Activated T-helper 2 cell treated with anti-CD3 and anti-CD28 coated beads, Interferon-gamma antibody, Interleukin-2, Interleukin-4, amounts not matched to agents 10 μg/mL and 5 μg/mL and 100 μg/mL, durations not matched to agents 14 hours and 24 hours and 36 hours (primary cell): ENCODE measurements at places on chromosomes 6 and 20.

GRCh38 chr6:39841923-39842322 lies 49.7 kb downstream of the DAAM2 start:
- no peak overlapping the region for H3K4me3 ChIP-seq
- H3K36me3 ChIP-seq = no peaks in the 10 kb centered on the region
- H3K27ac ChIP-seq = no peak overlapping the region
- H3K4me1 ChIP-seq = peaks cover 2% of the 10 kb centered on the region
- H3K27me3 ChIP-seq = peaks cover 6% of the 10 kb centered on the region

DNA sequence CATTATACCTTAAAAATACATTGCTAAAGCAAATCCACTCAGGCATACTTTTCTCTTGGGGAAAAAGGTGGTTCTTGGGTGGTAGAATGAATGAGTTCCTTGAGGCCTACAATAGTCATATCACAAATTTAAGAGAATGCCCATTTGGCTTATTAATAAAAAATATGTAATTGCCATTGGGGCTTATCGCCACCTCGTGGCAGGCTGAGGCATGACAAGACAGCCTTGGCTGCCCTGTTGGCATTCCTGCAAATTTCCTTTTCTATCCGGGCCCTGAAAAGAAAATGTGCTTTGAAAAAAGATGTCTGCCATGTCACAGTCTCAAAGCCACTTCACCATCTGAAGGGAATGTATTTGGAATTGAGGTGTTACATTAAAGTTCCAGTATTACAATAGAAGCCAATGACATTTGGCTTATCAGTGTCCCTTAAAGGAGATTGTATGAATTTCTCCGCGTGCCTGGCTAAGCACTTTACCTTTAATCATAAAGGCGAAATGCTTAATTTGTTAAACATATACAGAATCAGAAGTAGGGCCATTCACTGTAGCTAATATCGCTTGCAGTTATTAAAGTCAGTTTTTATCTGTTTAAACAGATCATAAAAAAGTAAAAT lies 188.3 kb upstream of the ZFP64 start:
- no peak overlapping the region for H3K27ac ChIP-seq
- H3K27me3 ChIP-seq = no peaks in the 10 kb centered on the region
- H3K36me3 ChIP-seq = no peaks in the 10 kb centered on the region

GRCh38 chr20:41361757-41362747 lies 4.6 kb downstream of the EMILIN3 start:
- no peak overlapping the region for H3K4me3 ChIP-seq
- DNase-seq = no peak
- no peak overlapping the region for H3K27ac ChIP-seq
- no peaks in the 10 kb centered on the region for H3K4me1 ChIP-seq

DNA sequence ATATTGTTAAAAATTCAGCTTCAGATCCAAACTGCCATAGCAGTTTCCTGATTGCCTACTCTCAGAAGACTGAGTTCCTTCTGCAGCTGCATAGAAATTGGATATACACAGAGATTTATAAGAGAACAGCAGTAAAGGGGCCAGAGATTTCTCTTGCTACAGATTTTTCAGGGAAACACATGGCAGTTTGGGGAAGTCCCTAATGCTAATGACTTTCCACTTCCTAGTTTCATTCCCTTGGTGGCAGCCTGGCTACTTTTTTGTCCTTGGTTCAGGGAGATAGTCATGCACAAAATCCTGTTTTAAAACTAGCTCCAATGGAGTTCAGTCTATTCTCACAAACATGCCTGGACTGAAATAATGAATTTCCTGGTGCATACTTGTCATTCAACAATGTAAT lies 125.3 kb upstream of the PLCB4 start:
- H3K4me1 ChIP-seq = no peaks in the 10 kb centered on the region
- H3K4me3 ChIP-seq = no peak overlapping the region
- H3K36me3 ChIP-seq = no peaks in the 10 kb centered on the region
- DNase-seq = no peak
- H3K27ac ChIP-seq = no peak overlapping the region

- no peak for DNase-seq
- H3K27ac ChIP-seq = no peak overlapping the region
- H3K4me3 ChIP-seq = no peak overlapping the region
Observed at GRCh38 chr20:61690993-61691838, 374.5 kb downstream of the TAF4 start.

- no peak overlapping the region for H3K27ac ChIP-seq
- peaks cover 57% of the 10 kb centered on the region for H3K4me1 ChIP-seq
- peaks cover 25% of the 10 kb centered on the region for H3K36me3 ChIP-seq
Observed at GRCh38 chr20:33839591-33839990, 28.4 kb downstream of the CHMP4B start.

- H3K4me1 ChIP-seq = no peaks in the 10 kb centered on the region
Observed at GRCh38 chr20:39130627-39131026, 168.5 kb downstream of the DHX35 start.

DNA sequence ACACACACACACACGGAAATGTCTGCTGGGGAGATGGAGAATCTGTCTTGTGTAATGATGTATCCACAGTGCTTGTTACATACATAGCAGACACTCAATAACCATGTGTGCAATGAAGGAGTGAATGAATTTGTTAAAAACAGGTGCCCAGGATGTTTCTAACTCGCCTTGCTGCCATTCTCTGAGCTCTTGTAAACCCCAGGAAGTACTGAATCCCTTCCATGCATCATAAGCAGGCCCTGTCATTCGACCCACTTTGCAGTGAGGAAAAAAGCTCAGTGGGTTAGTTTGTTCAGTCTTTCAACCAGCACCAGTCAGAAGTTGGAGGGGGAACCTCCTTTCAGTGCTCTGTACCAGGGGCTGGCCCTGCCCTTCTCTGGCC lies 1.4 kb upstream of the KCNK5 start:
- H3K4me1 ChIP-seq = peaks cover 20% of the 10 kb centered on the region
- peaks cover 4% of the 10 kb centered on the region for H3K27me3 ChIP-seq
- H3K27ac ChIP-seq = no peak overlapping the region

GRCh38 chr20:32513031-32513866 lies 71.9 kb downstream of the NOL4L start:
- peaks cover 25% of the 10 kb centered on the region for H3K36me3 ChIP-seq
- H3K4me1 ChIP-seq = peaks cover 35% of the 10 kb centered on the region
- H3K27me3 ChIP-seq = no peaks in the 10 kb centered on the region
- peak overlapping the region; percentile 1 for H3K27ac ChIP-seq
- H3K4me3 ChIP-seq = no peak overlapping the region

DNA sequence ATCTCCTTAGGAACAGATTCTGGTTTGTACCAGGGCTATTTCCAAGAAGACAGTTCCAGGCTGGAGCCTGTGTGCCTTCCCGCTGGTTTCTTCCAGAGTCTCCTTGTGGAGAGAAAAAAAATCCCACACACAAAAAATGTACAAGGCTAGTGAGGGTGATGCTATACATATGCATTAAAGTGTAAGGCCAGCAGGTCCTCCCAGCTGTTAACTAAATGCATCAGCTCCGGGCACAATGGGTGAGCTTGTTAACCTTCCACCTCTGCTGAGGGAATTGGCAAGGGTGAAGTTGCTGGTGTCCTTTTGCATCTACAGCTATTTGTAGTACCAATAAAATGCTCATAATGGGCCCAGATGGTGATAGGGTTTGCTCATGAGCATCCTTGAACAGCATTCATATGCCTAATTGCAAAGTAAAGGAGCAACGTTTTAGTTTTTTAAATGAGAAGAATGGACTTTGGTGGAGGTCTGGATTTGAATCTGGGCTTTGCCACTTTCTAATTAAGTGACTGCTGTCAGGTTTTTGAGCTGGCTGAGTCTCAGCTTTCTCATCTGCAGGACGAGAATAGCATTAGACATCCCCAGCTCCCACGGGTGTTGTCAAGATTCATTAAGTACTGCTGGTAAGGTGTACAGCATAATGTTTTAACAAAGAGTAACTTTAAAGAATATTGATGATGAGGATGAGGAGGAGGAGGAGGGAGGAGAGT lies 361.8 kb downstream of the QKI start:
- no peak for DNase-seq
- H3K36me3 ChIP-seq = no peaks in the 10 kb centered on the region
- no peak overlapping the region for H3K4me3 ChIP-seq
- H3K4me1 ChIP-seq = no peaks in the 10 kb centered on the region
- no peaks in the 10 kb centered on the region for H3K27me3 ChIP-seq

DNA sequence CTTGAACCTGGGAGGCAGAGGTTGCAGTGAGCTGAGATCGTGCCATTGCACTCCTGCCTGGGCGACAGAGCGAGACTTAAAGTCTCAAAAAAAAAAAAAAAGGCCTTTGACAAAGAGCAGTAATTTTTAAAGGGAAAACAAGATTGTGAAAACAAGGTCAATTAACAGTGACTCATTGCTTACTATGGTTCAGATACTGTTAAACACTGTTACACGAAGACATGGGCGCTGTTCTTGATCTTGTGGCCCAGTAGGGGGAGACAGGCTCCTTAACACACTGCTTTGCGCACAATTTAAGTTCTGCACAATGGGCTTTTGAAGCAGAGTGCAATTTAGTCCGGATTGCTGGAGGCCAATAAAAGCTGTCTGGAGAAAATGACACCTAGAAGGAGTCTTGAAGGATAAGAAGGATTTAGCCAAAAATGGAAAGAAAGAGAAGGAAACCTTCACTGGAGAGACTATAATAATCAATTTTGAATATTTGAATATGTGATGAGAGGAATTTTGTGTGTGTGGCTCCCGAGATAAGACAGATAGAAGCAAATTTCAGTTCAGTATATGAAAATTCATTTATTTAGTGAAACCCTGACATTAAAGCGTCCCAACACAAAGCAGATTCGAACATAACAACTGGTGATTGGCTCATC lies 6.0 kb upstream of the LATS1 start:
- no peak overlapping the region for H3K4me3 ChIP-seq
- DNase-seq = peak; percentile 43
- H3K27me3 ChIP-seq = no peaks in the 10 kb centered on the region
- no peak overlapping the region for H3K27ac ChIP-seq
- peaks cover 41% of the 10 kb centered on the region for H3K36me3 ChIP-seq

GRCh38 chr6:106360989-106361430 lies 493 bp downstream of the CRYBG1 start:
- no peak for DNase-seq
- peaks cover 9% of the 10 kb centered on the region for H3K4me1 ChIP-seq
- H3K4me3 ChIP-seq = peak overlapping the region; percentile 79
- H3K27ac ChIP-seq = no peak overlapping the region
- H3K27me3 ChIP-seq = peaks cover 45% of the 10 kb centered on the region
- no peaks in the 10 kb centered on the region for H3K36me3 ChIP-seq

DNA sequence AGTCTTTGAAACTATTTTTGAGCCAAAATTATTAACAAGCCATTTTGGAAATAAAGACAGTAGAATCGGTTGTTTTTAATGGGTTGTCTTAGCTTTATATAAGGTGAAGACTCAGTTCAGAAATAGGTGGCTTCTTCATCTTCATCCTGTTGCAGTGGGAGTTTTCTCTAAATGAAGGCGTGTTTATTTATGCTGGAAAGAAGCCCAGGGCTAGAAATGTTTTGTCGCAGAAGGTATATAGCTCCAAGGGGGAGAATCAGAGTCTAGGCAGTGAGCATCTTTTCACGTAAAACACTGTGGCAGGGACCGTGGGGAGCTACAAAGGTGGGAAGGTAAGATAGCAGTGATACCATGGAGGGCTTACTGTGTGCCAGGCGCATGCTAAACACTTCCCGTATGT lies 34.3 kb downstream of the FARS2 start:
- H3K27ac ChIP-seq = no peak overlapping the region
- H3K4me3 ChIP-seq = no peak overlapping the region
- no peaks in the 10 kb centered on the region for H3K27me3 ChIP-seq
- no peak for DNase-seq
- H3K4me1 ChIP-seq = peaks cover 40% of the 10 kb centered on the region

- no peak for DNase-seq
- no peaks in the 10 kb centered on the region for H3K36me3 ChIP-seq
- peaks cover 18% of the 10 kb centered on the region for H3K4me1 ChIP-seq
- no peaks in the 10 kb centered on the region for H3K27me3 ChIP-seq
- H3K27ac ChIP-seq = no peak overlapping the region
- no peak overlapping the region for H3K4me3 ChIP-seq
Observed at GRCh38 chr6:44176762-44177509, 18.3 kb downstream of the CAPN11 start.

- no peaks in the 10 kb centered on the region for H3K4me1 ChIP-seq
- H3K4me3 ChIP-seq = no peak overlapping the region
- H3K27ac ChIP-seq = no peak overlapping the region
- no peak for DNase-seq
- no peaks in the 10 kb centered on the region for H3K36me3 ChIP-seq
Observed at GRCh38 chr6:46104209-46104608, 25.6 kb upstream of the ENPP4 start.

DNA sequence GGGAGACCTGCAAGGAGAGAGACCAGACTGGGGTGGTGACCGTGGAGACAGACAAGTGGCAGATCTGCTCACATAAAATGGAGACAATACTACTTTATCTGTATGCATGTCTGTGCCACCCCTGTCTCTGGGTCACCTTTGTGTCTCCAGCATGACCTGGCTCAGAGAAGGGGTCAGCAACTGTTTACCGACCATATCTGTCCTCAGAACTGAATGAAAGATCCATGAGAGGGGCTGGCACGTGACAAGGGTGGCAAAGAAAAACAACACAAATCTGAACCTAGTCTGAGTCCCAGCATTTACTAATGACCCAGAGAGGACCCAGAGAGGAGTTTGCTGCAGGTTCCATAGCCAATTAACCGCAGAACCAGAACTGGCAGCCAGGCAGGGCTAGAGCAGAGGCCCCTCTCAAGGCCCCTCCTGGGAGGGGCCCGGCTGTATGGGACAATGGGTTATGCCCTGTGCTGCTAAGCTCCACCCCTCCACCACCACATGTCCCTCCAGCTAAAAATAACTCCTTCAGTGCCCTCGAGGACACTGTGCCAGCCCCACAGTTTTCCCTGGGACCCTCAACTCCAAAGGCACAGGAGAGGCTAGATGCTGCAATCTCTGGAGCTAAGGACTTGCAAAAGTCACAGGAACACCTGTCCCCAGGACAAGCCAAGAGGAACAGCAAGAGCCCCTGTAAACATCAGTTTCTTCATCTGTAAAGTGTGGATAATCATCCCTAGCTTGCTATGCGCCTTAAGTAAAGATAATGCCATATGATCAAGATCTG lies 2.2 kb downstream of the AHCY start:
- H3K4me1 ChIP-seq = peaks cover 13% of the 10 kb centered on the region
- H3K36me3 ChIP-seq = peaks cover 7% of the 10 kb centered on the region
- H3K27me3 ChIP-seq = no peaks in the 10 kb centered on the region
- DNase-seq = no peak
- H3K27ac ChIP-seq = peak overlapping the region; percentile 88

- no peak within 1 kb of the TSS for H3K27ac ChIP-seq
- H3K36me3 ChIP-seq = no peaks in the 10 kb centered on the region
- peak within 1 kb of the TSS; percentile 30 for H3K4me3 ChIP-seq
- DNase-seq = peak; percentile 12
Observed at GRCh38 chr6:99349171-99350141, at the start of gene FAXC. TSS of gene FAXC (minus strand) at chr6:99349674. CDS start at chr6:99349372, 302 bp downstream.

DNA sequence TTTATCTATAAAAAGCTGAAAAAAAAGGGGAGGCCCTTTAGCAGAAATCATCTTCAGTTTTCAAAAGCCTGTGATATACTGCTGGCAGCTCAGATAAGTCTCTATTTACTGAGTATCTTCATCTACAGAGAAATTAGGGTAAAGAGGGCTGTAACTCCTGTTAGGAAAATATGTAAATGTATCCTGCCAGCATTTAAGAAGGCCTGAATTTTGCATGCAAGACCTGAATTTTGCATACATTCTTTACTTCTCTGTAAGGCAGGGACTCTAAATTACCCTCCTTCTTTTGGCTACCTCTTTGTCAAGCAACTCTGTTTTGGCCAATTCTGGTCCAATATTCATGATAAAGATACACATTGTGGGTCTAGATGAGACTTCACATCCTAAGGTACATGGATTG lies 150.6 kb upstream of the SPACA1 start:
- H3K4me1 ChIP-seq = no peaks in the 10 kb centered on the region
- no peak overlapping the region for H3K4me3 ChIP-seq
- no peak overlapping the region for H3K27ac ChIP-seq
